ENCODE measurements at places on chromosomes 1 and 21.

GRCh38 chr1:19342062-19342750 is 30.1 kb downstream of the SLC66A1 start:
- no peak for DNase-seq

- no peak for DNase-seq
Measured at GRCh38 chr1:224669403-224669802, 53.3 kb downstream of the CNIH3 start.

DNA sequence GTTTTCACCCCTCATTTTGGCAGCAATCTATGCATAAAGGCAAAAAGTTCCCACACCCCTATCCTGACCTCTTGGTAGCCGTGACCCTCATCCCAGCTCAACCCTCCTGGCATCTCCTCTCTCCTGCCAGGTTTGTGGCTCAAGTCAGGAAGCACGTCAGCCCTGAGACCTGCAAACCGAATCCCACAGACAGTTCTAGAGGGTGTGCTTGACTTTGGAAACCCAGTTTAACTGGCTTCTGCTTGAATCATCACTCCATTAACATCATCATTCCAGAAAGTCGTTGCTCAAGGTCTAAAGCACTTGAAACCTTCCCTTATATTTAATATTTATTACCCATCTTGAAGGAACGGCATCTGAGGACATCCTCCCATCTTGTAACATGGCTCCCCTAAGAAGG is 133.4 kb upstream of the ERG start:
- no peak for DNase-seq

DNA sequence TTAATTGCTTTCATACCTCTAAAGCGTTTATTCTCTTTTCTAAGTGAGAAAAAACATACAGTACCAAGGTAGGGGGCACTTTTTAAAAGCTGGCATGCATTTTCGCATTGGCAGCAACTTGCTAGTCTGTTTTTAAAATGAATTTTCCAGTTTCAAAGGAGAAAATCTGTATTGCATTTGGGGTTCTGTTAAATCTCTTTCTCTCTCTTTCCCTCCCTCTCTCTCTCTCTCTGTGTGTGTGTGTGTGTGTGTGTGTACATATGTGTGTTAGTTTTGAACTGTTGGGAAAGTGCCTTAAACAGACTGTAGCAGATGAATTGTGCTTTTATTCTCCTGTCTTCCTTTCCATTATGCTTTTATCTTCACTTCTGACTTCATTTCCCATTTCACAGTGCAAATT is 7.3 kb downstream of the NIBAN1 start:
- no peak for DNase-seq

DNA sequence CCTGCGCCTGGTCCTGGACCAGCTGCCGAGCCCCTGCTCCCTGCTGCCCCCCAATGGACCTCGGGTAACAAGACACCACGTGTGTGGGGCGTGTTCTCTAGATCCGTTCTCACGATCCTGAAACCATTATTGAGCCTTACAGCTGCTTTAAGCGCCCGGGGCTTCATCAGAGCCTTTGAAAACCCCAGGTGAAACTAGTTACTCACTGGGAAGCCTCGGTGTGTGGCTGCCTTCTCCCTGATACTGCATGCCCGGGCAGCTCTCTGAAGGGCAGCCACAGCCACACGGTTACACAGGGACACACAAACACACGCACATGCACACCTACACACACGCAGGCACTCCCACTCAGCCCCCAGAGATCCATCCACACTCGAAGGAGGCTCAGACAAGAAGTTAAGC is 5.3 kb downstream of the HES2 start:
- DNase-seq: peak; percentile 47

DNA sequence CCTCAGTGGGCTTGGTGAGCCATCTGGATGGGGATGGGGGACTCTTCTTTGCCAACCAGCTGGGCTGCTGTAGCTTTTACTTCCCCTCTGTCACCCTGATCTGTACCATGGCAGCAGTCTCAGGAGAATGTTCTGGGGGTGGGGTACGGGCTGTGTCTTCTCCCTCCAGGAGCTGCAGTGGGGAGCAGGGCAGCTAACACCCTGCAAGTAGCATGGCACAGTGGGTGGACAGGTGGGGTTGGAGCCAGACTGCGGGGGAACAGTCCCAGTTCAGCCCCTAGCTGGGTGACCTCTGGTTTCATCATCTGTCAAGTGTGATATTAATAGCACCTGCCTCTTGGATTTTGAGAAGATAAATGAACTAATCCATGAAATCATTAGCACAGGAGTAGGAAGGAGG is 3.1 kb downstream of the NFASC start:
- no peak for DNase-seq

DNA sequence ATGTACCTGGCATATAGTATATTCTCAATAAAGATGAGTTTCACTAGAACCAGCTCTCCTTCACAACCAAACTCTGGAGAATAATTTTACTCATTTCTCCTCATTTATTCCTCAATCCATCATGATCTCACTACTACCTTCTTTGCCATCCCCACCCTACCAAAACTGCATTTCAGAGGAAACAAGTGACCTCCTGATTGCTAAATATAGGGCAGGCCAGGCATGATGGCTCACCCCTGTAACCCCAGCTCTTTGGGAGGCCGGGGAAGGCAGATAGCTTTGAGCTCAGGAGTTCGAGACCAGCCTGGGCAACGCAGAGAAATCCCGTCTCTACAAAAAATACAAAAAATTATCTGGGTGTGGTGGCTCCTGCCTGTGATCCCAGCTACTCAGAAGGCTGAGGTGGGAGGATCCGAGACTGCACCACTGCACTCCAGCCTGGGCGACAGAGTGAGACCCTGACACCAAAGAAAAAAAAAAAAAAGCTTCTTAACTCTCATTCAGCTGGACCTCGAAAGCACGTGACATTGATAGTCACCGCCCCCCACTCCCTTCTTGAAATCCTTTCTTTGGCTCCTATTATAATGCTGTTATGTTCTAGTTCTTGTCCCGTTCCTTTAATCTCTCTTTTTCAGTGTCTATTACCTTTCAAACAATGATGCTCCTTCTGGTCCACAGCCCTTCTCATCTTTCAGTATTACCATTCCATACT is 2.1 kb downstream of the TESK2 start:
- DNase-seq: no peak

DNA sequence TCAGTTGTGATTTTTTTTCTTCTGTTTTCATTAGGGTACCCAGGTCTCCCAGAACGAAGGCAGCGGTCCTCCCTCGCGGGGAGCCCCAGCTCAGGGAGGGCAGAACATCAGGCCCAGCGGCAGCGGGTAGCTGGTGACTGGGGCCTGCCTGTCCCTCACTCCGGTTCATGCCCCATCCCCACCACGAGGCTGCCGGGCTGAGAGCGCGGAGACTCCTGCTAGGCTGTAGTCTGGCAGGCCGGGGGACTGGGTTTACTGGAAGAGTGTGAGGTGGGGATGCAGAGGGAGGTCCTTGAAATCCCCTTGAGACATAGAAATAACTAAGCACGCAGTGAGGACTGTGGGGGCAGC is 10.5 kb downstream of the BRINP2 start:
- no peak for DNase-seq

GRCh38 chr1:15908597-15908996 is 61.1 kb downstream of the SPEN start:
- no peak for DNase-seq

DNA sequence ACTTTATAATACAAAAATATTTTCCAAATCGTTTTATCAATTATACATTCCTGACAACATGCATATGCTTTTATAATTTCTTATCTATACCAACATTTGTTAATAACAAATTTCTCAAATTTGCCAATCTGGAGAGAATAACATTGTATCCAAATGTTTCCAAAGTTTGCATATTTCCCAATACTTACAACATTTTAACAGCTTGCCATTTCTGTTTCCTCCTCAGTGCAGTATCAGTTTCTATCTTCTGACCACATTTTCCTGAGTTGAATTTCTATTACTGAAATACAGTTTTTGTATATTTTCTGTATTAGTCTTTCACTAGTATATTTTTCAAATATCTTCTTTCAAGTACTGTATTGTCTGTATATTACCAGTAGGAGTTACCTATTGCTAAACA is 1594.3 kb downstream of the PLA2G4A start:
- DNase-seq: no peak

GRCh38 chr21:32426066-32426465 is 13.6 kb downstream of the EVA1C start:
- DNase-seq: no peak

- no peak for DNase-seq
Measured at GRCh38 chr1:104699433-104699832, 949.7 kb downstream of the AMY1C start.

DNA sequence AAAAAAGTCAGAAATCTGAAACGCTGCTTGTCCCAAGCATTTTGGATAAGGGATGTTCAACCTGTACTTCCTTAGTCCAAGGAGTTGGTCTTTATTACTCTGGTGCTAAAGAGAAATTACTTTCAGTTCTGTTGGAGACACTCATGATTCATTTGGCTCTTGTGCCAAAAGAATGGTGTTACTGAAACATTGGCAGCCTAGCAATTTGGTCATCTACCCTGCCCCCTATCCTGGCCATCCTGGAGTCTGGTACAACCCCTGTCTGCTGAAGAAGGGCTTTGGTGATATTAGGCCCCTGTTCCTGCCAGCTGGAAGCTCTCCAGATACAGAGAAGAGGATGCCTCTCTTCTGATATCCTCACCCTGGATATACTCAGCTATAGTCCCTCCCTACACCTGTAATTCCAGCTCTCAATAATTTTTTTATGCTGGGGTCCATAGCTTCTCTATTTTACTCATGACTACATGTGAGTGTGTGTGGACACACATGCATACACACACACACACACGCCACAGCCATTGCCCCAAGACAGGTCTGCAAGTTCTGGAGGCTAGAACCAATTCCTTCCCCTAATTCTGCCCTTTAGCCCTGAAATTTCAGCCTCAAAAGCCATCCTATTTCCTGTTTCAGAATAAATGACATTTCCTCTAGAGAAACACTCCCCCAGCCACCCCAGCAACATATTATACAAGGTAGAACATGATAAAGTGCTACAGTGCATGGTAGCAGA is 40.0 kb downstream of the LHX8 start:
- no peak for DNase-seq

DNA sequence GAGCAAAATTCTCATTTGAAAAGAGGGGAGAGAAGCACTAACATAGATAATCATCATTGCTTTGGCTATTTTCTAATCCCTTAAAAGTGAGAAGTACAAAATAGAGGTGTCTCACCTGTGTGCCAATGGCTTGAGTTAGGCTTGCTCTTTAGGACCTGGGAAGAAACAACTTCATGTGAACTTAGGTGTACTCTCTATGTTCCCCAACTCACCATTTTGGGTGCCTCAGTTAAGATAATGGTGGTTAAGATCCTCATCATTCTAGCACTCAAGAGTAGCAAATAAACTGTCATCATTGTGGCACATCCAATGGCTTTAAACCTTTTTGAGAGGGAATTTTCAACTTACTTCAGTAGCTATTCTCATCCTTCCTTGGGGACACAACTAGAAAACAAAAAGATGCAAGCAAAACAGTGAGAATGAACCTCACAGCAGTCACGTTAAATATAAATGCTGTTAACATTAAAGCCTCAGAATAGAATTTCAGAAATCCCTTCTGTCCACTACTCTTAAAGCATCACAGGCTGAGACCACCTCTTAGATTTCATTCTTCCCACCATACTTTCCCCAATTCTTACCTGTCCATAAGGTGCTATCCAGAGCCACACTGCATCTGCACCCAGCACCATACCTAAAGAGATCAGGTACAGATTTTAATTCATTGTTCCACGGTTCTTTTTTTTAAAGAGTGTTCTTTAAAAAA is 1.2 kb downstream of the GAS5 start:
- no peak for DNase-seq
